GM04503 (cell line): ENCODE measurements at places on chromosomes 3 and 15.

- no peak for DNase-seq
Observed at GRCh38 chr3:113747283-113748046, 630 bp downstream of the ATP6V1A start.

- DNase-seq: no peak
Observed at GRCh38 chr15:51162865-51163762, 68.4 kb upstream of the TNFAIP8L3 start.

GRCh38 chr15:40450047-40450446, 9.3 kb downstream of the BAHD1 start:
- no peak for DNase-seq

DNA sequence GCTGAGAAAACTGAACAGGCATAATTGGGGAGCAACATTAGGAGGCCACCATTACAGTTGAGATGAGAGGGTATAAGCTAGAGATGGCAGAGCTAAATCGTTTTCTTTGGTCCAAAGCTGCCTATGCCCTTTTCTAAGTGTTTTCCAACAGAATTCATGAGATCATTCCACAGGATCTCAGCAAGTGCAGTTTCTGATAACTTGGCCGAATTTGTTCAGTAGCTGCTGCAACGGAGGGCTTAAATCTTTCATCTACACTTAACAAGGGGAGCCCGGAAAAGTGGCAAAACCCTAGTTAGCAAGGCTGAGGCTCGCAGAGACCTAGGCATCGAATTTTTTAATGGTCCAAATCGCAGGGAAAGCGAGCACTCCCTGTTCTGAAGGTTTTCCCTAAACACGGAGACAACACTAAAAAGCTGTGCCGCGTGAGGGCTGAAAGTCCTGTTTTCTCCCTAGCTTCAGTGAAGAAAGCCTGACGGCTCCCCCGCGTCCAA, 531 bp upstream of the BLOC1S6 start:
- DNase-seq: no peak

- DNase-seq: no peak
Observed at GRCh38 chr15:61075741-61076140, 153.4 kb downstream of the RORA start.

- no peak for DNase-seq
Observed at GRCh38 chr15:40914486-40914885, 14.7 kb upstream of the DLL4 start.

DNA sequence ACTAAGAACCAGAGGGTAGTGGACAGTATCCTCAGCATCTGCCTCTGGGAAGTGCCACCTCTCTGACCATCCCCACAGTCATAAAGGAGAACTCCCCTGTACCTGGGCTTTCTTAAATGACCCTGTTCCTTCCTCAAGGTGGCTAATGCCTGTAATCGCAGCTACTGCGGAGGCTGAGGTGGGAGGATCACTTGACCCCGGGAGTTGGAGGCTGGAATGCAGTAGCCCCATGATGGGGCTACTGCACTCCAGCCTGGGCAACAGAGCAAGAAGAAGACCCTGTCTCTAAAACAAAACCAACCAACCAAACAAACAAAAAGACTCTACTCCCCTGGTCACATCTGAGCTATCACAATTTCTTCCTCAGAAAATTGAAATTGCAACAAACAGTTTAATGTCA, 848 bp upstream of the BUB1B start:
- no peak for DNase-seq

GRCh38 chr3:185983495-185984141, 45.8 kb upstream of the TRA2B start:
- DNase-seq: no peak

- DNase-seq: no peak
Observed at GRCh38 chr15:58506783-58507668, 75.2 kb downstream of the LIPC start.

DNA sequence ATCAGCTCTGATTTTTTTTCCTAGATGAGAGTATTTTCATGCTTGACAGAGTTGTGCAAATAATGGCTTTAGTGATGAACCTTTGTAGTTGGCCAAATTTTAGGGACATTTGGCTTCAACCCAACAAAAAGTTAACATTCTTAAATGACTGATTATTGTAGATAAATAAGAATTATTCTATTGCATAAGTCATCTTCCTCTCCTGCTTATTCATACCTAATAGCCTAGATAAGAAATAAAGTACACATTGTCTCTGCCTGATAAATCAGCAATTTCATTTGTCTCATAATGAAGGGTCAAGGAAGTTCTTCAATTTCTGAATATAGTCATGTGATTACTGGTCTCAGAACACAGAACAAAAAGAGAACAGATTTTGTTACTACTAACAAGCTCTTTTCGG, 428.9 kb upstream of the IL12A start:
- DNase-seq: no peak

GRCh38 chr15:90423801-90424319, 35.8 kb downstream of the IQGAP1 start:
- no peak for DNase-seq

GRCh38 chr3:61669203-61669602, 107.8 kb downstream of the PTPRG start:
- no peak for DNase-seq

GRCh38 chr3:49434731-49435130, 5.6 kb upstream of the NICN1 start:
- no peak for DNase-seq

DNA sequence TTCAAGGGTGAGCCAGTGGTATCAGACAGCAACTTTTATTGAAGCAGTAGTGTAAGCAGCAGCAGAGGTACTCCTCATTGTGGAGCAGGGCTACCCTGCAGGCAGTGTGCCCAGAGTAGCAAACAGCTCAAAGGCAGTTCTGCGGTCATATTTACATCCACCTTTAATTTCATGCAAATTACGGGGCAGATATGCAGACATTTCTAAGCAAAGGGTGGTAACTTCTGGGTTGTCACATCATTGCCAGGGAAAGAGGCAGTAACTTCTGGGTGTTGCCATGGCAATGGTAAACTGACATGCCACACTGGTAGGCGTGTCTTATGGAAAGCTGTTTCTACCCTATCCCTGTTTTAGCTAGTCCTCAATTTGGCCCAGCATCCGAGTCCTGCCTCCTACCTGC, 46.5 kb upstream of the CLDN18 start:
- no peak for DNase-seq

DNA sequence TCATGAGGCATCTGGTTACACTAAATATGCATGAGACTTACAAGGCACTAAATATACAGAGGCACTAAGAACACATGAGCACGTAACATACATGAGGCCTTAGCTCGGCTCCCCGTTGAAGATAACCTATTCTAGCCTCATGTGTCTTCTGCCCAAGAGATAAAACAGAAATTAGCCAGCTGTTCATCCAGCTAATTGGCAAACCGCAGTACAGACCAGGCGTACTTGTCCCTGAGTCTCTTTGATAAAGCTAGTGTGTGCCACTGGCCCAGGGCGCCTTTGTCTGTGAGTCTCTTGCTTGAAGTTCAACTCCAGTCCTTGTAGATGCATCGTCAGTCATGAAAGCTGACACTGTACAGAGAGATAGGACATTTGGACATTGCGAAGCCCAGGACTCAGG, 121.9 kb upstream of the SPATA12 start:
- no peak for DNase-seq

DNA sequence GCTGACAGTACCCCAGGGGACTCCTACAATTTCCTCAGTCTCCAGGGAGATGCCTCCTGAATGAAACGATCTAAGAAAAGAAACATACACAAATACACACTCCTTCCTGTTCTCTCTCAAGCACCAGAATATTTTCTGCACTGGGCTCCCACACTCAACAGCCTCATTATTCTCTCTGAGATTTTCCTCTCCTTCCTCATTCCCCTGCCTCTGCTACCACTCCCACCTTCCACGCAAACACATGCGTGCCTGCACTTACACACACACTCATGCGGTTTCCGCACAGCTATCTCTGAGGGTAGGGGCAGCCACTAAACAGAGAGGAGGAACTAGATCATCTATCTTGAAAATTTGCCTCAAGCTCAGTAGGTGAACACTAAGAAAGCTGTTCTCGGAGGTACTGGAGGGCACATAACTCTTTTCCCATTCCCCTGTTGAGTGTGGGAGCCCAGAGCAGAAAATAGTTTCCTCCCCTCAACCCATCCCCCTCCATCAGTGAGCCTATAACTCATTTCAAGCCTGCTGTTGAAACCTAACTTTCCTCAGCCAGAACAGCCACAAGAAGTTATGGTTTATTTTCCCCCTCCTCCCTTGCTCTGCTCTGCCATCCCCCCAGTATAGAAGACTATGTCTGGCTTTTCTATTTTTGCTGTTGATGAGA, 30.5 kb upstream of the TIPARP start:
- DNase-seq: no peak

- no peak for DNase-seq
Observed at GRCh38 chr15:74217907-74218885, 15.6 kb upstream of the STRA6 start.

DNA sequence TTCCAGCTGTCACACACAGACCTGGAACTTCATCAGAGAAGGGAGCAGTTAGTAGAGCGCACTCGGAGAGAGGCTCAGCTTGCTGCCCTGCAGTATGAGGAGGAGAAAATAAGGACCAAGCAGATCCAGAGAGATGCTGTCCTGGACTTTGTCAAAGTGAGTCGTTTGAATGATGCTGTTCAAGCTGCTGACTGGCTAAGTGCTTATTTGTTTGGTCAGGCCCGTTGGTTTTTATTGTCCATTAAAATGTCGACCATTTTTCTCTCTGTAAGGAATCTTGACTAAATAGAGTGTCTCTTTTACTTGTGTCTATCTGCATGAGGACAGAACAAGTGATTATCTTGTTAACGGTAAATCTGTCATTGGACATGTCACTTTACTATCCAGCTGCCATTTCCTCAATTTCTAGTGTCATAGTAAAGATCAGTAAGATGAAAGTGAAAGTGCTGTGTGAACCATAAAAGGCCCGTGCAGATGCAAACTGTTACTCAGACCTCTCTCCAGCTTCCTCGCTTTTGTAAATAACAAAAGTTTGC, 56.9 kb downstream of the LRCH3 start:
- peak; percentile 3 for DNase-seq

DNA sequence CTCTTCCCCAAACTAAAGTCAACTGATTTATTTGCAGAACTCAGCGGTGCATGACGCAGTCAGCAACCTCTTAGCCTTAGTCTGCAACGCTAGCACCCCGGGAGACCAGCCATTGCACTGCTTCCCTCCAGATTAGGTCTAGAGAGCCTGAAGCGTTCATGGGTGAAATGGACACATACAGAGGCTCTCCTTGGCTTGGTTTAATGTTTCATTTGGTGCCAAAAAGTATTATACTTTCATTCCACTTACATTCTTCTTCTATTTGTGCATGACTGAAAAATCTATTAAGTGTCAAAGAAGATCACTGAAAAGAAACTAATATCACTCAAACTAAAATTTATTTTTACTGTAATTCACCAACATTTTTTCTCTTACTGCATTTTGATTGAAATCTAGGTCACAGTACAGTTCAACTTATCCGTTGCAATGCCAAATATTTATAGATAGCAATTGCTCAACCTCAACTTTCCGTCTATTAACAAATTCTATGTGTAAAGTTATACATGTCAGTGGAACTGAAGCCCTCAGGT, 116.2 kb downstream of the ROBO1 start:
- no peak for DNase-seq

DNA sequence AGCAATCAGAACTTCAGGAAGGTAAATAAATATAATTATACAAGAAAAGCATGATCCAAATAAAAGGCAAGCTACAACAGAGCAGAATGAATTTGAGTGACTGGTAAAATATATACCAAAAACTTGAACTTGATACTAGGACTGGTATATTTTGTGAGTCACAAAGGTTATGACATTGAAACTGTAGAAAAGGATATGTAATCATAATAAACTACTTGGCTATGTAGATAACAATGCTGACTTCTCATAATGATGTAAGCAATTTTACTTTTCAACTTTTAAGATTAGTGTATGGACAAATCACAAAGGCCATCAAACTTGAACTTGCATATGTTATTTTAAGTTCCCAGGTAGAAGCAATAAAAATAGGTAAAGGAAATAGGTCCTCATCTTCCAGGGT, 384.5 kb upstream of the NECTIN3 start:
- no peak for DNase-seq

- no peak for DNase-seq
Observed at GRCh38 chr3:168251371-168251770, 155.6 kb upstream of the GOLIM4 start.

GRCh38 chr3:171055336-171056178, 29.0 kb upstream of the SLC2A2 start:
- DNase-seq: no peak

DNA sequence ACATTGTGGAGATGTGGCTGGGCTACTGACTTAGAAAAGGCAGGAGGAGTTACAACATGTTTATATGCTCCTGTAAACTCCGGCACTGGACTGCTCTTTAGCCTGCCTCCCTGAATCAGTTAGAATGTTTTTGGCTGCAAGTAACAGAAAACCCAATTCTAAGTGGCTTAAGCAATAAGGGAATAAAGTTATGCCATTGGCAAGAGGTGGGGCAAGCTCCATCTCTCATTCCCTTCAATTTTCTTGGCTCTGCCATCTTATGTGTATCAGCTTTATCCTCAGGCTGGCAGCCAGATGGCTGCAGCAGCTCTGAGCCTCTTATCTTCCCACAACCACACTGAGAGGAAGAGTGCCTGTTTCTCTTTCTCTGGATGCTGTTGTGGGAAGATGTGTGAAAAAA, 22.4 kb upstream of the MEIS2 start:
- no peak for DNase-seq

DNA sequence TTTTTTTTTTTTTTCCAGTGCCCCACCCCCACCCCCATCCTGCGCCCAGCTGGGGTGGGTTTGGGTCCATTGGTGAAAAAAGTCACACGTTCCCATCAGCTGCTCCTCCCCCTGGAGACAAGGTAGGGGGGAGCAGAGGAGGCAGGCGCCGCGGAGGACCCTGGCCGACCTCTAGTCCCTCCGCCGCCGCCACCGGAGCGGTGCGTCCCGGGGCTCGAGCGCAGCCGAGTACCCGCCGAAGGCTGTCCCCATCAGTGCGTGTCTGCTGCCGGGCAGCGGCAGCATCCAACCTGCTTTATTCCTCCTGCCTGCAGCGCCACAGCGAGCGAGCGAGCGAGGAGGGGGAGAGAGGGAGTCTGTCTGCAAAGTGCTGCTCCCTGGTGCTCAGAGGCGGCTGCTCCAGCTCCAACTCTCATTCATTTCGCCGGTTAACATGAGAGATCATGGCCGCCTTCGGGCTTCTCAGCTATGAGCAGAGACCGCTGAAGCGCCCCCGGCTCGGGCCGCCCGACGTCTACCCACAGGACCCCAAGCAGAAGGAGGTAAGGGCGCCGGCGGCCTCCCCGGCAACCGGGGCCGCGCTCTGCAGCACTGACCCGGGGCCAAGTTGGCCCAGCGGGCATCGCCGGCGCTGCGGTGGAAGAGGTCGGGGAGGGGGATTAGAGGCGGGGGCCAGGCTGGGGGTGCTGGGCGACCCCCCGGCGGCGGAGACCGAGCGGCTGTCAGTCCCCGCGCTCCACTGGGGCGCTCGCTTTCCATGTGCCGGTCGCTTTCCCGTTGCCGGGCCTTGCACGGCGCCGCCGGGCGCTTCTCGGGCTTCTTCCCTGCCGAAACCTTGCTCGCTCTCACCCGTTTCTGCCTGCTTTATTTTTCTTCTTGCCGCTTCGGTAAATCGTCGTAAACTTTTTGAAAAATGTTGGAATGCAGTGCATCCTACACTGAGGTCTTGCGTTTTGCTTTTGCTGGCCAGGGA, 1.3 kb downstream of the MED12L start:
- peak; percentile 30 for DNase-seq

GRCh38 chr3:54033761-54034160, 88.6 kb upstream of the CACNA2D3 start:
- no peak for DNase-seq

GRCh38 chr3:75012791-75013331, 398.4 kb upstream of the CNTN3 start:
- no peak for DNase-seq

- DNase-seq: no peak
Observed at GRCh38 chr3:178517665-178518334, 18.4 kb upstream of the KCNMB2 start.
